ENCODE measurements at places on chromosomes 7 and 10. TPM values are rescaled to one million over a fixed set of nuclear protein-coding genes. Genes with fewer than 3 reads are reported as not detected.

Gene ITPRID1
- total RNA-seq = not detected

Gene SPDYE16
- total RNA-seq = 0.35 TPM

Gene NYAP1
- total RNA-seq = 5.2 TPM

Gene VSTM4
- total RNA-seq = 2.3 TPM

GRCh38 chr7:98681951-98682350 is 64.9 kb downstream of the NPTX2 start:
- H3K27me3 ChIP-seq = peaks cover 28% of the 10 kb centered on the region
- no peaks in the 10 kb centered on the region for H3K4me1 ChIP-seq
- H3K27ac ChIP-seq = no peak overlapping the region
- DNase-seq = no peak
- no peak overlapping the region for H3K4me3 ChIP-seq
